Adrenal gland (tissue), 19 donors: ENCODE measurements at places on chromosomes 5 and 9. TPM values are rescaled to one million over a fixed set of nuclear protein-coding genes. Genes with fewer than 3 reads are reported as not detected.

Gene DAB2IP
- 46.8 TPM for total RNA-seq

Gene INSL4
- not detected for total RNA-seq

Gene NUDT12
- total RNA-seq: 23.6 TPM

Gene DBH
- total RNA-seq: 94.0 TPM

Gene FBXL17
- 22.4 TPM for total RNA-seq

Gene KIF12
- 0.11 TPM for total RNA-seq

Gene SLC26A2
- total RNA-seq: 228 TPM

Gene GFRA3
- total RNA-seq: 0.83 TPM

Gene CCIN
- 0.35 TPM for total RNA-seq

Gene AJM1
- total RNA-seq: 1.4 TPM

Gene ADGRV1
- total RNA-seq: 710 TPM

DNA sequence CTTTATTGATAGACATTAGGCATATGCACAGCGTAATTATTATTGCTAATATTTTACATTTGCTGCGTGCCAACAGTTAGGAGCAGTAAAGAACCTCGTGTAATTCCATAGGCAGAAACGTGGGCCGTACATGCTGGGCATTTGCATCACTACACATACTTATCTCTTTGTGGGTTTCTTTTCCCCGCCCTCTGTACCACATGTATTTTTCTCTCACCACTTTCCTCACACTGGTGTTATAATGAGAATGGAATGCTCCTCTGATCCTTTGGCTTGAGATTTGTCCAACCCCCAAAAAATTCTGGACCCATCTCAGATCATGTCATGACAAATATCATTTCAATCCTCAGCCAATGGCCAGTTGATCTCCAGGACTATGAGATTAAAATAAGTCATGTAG is 1952.6 kb upstream of the WWC1 start:
- DNase-seq: no peak

DNA sequence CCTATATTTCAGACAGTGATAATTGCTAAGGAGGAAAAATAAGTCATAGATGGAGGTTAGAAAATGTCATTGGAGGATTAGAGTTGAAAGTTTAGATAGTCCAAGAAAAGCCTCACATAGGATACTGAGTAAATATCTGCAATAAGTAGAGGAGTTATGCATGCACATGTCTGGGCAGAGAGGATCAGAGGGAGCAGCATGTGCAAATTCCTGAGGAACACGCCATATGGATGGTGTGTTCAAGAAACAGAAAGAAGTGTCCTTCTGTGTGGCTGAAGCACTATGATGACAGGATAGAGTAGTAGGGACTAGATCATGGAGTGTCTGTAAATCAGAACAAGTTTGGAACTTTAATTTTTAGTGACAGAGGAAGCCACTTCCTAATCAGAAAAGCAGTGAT is 52.2 kb downstream of the SGCD start:
- DNase-seq: no peak

DNA sequence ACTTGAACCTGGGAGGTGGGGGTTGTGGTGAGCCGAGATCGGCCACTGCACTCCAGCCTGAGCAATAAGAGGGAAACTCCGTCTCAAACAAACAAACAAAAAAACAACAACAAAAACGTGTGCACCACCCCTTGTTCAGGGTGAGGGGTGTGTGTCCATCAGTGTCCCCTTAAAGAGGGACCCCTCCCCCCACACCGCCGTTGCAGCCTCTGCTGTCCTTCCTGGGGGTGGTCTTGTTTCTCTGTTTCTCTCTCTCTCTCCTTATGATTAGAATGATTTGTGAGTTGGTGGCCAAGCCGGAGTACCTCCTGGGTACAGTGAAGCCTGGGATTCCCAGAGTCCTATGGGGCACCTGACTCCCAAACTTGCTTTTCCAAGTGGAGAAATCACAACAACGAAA is 49.6 kb downstream of the RGS3 start:
- no peak for DNase-seq

DNA sequence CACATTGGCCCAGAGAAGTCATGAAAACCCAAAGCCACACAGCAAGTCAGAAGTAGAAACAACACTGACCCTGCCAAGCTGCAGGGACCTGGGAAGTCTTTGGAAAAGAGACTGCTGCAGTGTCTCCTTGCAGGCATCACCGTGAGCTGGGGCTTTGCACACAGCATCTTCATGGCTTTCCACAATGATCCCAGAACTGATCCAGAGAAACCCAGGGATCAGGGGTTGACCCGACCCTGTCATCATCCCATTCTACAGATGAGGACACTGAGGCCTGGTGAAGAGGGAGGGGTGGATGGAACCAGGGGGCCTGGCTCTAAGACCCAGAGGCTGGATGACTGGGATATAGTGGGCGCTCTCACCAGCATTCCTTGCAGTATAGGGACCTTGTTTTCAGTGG is 4.3 kb upstream of the FAM78A start:
- DNase-seq: no peak

DNA sequence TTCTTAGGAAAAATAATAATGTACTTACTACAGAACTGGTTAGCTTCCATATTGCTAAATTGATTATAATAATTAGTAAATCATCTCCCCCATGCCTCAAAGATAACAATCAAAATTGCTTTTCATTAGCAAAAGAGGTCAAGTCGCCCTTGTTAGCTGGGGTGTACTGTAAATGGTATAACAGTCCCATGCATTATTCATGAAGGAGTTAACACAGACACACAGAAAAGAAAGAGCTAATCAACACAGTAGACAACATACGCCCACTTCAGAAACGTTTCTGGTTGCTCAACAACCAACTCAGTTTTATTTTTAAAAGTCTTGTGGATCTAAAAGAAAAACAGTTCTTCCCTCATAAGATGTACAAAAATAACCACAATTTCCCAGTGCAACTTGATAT is 100.2 kb downstream of the MPDZ start:
- no peak for DNase-seq

DNA sequence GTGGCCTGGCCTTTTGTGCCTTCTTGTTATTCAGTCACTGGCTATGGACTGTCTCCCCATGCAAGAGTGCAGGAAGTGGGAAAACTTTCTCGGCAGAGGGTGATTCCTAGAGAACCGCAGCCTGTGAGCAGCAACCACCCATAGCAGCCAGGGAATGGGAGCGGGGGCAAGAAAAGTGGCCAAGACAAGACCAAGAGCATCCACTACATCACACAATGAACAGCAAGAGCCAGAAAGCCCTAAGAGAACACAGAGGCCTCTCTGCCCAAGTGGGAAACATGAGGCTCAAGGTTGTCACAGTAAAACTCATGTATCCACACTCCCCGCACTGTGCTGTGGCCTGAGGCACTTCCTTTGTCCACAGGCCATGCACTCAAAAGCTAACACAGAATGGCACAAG is 129.1 kb upstream of the FSTL4 start:
- no peak for DNase-seq

GRCh38 chr9:100108559-100108958 is 9.5 kb downstream of the INVS start:
- DNase-seq: no peak

- DNase-seq: no peak
Measured at GRCh38 chr9:115262952-115263351, 145.0 kb upstream of the TNC start.

- DNase-seq: no peak
Measured at GRCh38 chr5:126506079-126506478, 82.9 kb downstream of the GRAMD2B start.

DNA sequence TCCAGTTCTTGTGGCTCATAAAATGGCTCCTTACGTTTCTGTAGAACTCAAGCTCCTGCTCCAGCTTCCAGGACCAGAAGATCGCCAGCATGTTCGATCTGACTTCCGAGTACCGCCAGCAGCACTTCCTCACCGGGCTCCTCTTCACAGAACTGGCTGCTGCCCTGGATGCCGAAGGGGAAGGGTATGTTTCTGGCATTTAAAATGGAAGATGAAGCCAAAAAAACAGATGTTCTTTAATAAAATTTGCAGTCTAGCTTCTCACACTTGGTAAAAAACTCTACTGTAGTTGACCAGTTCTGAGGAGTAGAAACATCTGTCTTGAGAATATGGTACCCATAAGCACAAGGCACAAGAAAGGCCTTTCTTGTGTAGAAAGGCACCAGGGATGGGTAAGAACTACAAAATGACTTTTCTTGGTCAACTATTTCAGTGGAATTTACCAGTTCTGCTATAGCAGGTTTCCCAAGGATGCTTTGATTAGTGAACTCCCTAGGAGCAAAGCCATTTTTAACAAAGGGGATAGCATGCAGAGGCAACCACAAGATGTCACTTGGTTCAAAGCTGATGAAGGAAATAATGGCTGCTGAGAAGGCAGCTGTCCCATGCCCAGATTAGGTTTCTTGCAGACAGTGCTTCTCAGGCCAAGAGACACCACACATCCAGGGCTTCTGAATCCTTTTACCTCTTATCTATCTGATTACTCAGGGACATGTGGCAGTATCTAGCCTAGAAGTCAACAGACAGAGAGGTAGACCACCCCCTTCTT is 192.4 kb downstream of the DOCK8 start:
- no peak for DNase-seq

DNA sequence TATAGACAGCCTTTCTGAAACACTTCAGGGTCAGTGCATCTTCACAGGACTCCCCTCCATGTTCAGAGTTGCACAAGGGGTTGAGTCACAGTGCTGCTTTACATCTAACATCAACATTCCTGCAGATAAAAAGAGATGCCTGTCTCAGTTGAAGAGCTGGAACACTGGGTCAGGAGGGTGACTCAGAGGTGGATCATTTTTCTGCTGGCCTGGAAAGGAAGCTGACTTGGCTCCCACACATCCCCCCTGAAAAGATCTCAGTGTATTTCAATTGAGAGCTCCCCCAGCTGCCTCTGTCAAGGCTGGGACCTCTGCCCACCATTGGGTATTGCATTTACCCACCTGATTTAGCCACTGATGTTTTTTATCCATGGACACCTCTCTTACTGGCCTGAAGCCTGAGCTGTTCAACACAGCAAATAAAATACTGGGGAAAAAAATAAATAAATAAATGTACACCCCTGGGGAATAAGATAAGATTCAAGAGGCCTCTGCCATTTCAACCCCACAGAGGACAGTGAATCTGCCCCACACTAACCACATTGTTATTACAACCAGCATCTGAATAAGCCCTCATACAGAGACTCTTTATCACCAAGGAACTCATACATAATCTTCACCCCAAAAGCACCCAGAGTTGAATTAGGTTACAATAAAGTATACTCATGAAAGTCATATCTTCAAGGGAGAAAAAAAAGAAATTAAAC is 716.4 kb downstream of the SEMA5A start:
- DNase-seq: peak; percentile 19

DNA sequence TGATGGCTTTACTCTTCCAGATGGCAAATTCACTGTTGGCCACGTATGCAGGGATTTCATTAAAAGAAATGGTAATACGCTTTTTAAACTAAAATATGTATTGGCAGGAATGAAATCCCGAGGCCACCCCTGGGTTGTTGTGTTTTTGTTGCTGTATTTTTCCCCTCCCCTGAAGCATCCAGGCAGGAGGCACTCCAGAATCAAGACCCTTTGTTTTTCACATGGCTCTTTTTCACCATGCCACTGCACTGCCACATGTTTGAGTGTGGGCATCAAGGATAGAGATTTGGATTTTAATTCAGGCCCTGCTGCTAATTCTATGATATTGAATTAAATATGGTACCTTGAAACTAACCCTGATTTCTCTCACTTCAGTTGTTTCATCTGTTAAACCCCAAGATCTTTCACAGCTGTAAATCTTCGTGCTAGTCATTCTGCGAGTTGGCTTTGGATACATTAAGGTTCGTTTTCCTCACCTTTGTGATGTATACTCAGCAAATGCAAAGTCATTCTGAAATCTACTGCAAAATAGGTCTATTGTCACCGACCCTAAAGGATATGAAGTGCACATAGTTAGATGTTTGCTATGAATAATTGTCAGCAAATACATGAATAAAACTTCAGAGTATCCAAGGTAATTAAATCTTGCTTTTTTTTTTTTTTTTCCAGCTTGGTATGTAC is 533.4 kb downstream of the PTPRD start:
- DNase-seq: no peak

GRCh38 chr5:104199771-104200170 is 637.2 kb upstream of the NUDT12 start:
- DNase-seq: no peak

DNA sequence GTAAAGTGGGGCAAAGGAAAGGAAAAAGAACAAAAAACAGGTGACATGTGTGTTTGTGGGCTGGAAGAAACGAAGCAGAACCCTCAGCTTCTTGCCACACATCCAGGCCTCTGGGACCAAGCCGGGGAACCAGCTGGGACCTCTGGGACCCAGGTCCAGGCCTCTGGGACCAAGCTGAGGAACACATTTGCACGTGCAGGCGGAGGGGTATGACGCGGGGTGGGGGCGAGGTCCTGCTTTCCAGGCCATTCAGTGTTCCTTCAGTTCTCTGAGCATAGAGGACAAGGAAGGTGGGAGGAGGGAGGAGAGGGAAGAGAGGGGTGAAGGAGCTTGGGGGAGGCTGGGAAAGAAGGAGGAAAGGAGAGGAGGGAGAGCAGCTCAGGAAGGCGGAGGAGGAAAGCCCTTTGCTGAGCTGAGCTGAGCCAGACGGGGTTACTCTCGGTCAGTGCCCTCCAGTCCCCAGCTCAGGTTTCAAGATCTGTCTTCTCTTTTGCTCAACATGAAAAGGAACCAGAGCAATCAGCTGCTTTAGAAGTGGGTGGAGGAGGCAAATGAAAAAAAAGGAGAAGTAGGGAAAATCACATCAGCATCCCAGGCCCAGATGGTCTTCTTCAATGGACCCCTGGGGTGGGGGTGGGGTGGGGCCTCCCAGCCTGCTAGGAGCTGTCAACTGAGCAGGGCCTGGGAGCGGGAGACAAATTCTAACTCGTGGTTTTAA is 59.1 kb downstream of the ABCA1 start:
- peak; percentile 85 for DNase-seq

DNA sequence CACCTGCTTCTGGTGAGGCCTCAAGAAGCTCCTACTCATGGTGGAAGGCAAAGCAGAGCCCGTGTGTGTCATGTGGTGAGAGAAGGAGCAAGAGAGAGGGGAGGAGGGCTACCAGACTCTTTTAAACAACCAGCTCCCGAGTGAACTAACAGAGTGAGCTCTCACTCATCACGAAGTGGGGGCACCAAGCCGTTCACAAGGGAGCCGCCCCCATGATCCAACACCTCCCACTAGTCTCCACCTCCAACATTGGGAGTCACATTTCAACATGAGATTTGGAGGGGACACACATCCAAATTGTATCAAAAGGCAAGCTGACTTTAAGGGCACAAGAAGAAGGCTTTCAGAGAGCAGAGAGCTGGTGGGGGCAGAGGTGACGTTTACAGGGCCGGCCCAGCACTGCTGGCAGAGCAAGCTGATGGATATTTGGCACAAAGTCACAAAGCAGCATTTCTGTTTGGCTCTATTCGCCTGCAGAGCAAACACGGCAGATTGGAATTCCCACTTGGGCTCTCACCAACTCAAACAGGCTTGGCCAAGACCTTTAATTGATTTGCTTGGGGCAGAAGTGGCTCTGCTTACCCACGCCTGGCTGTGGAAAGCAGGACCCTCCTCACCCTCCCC is 20.0 kb downstream of the PITX1 start:
- DNase-seq: no peak
